NCI-H1417 (cell line): ENCODE measurements at places on chromosomes 1 and 21.
A peak's percentile ranks its signal among the peaks of the same experiment; 100 is the strongest.

DNA sequence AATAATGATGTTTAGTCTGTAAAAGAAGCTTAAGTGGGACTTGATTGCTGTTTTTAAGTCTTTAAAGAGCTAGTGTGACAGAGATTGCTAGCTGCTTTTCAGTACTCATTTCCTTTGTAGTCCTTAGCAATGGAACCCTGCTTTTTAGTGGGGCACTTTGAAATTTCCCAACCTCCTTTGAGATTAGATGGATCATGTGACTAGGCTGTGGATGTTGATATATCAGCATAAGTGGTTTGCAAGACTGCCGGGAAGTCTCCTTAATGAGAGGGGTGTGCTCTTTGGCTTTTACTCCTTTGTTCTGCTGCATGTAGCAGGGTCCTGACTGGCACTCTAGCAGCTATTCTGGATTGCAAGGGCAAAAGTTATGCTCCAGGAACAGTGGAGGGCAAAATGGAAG, 11.2 kb upstream of the RCOR3 start:
- peak; percentile 11 for DNase-seq

DNA sequence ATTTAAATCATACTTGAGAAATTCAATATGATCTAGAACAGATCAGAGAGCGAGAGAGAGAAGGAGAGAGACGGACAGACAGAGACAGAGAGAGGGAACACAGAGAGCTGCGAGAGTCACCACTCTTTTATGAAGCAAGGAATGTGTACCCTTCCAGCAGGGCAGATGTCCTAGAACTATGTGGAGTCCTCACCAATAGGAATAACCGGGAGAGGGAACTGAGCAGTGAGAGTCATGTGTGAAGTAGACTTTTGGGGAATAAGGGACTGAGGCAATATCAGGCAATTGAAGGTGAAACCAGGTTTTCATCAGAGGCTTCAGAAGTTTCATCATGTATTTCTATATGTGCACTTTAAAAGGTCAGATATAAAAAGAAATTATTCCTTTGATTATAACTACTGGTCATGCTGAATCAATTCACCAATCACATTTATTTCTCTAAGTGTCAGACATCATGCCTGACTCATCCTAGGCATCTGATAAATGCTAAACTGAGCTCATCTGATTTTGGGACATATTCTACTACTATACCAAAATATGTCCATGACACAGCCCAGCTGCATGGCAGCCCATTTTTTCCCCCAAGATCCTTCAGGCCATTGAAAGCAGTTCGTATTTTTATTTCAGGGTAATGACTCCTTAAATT, 22.4 kb downstream of the VTCN1 start:
- no peak for DNase-seq

GRCh38 chr1:211135342-211135950, 1.5 kb upstream of the KCNH1 start:
- DNase-seq, result peak; percentile 75

DNA sequence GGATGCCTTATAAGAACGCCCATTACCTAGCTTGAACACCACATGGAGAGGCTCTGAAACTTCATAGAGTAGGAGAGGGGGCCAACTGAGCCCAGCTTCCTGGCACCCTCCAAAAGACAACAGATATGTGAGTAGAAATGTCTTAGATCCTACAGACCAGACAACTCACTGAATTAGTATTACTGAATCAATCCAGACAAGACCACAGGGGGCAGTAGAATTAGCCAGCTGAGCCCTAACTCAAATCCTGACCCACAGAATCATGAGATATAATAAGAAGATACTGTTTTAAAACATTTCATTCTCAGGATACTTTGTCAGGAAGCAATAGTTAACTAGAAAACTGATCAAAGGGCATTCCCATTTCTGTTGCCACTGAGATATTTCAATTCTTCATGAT, 45.8 kb upstream of the C1orf21 start:
- DNase-seq, result no peak

GRCh38 chr1:193016788-193017187, 42.4 kb downstream of the UCHL5 start:
- no peak for DNase-seq

DNA sequence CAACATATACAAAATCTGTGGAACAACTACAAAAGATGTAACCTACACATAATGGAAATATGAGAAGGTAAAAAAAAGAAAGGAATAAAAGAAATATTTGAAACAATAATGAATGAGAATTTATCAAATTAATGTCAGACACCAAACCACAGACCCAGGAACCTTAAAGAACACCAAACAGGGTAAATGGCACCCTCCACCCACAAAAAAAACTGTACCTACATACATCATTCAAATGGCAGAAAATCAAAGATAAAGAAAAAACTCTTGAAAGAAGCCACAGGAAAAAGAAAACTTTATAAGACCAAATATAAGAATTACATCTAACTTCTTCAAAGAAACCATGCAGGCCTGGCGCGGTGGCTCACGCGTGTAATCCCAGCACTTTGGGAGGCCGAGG, 54.0 kb downstream of the IL12RB2 start:
- DNase-seq, result no peak

DNA sequence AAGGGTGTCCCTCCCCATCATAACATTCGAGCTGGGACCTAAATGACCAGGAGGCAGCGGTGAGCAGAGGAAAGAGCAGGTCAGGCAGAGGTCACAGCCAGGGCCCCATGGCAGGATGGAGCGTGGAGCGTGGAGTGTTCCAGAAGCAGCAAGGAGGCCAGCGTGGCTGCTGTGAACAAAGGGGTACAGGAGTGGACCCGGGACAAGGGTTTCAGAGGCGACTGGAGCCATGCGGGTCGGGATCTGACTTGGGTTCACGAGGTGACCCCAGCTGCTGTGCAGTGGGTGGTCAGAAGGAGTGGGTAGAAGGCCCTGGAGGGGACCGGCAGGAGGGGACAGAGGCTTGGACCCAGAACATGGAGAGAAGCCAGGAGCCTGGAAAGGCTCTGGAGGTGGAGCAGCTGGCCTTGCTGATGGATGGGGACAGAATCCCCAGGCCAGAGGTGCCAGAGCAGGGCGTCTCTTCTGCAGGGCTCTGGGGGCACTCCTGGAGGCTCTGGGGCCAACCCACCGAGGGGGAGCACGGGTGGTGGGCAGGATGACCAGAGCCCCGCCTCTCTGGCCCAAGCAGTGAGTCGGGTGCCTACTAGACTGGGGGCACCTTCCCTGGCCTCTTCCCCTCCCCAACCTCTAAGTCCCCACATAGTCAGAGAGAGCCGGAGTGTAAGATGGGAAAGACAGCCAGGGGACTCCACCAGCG, 2.3 kb downstream of the CHD5 start:
- no peak for DNase-seq

GRCh38 chr1:110783292-110783918, 89.5 kb upstream of the CD53 start:
- DNase-seq, result peak; percentile 78

GRCh38 chr1:201501812-201502510, 5.0 kb downstream of the CSRP1 start:
- DNase-seq, result peak; percentile 94

- no peak for DNase-seq
Measured at GRCh38 chr21:42562816-42563215, 49.2 kb downstream of the SLC37A1 start.

DNA sequence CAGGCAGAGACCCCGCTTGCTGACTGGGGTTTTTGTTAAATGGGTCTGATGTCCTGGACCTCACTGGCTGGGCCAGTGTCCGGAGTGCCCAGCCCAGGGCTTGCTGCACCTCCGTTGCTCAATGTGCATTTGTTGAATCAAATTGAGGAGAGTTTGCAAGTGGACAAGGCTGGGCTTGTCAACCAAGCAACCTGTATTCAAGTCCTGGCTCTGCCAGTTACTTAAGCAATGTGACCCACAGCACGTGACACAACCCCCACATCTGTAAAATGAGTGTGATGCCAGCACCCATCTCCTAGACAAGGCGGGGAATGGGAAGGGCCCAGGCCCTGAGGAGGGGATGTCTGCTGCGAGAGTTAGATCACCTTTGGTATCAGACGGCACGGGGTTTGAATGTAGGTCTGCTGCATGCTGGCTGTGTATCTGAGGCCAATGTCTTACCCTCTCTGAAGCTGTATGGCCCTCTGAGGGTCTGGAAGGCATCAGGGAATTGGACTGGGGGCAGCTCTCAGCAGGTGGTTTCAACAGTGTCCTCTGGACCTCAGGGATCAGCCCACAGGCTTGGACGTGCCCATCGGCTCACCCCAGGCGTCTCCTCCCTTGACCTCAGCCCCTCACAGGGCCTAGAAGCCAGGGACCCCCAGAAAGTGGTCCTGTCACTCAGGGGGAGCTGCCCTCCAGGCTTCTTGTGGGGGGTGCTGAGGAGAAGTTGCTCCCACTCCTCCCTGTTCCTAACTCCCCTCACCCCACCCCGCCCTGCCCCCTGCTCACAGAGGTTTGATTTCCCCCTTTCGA, 51.0 kb upstream of the RUNX3 start:
- no peak for DNase-seq

GRCh38 chr1:192316942-192317450, at the start of gene RGS21:
RGS21 (plus strand) TSS chr1:192316992; CDS start chr1:192343037, 26,045 bp downstream.
- DNase-seq, result no peak

GRCh38 chr1:175839779-175840669, 96.6 kb upstream of the TNR start:
- DNase-seq, result peak; percentile 29

DNA sequence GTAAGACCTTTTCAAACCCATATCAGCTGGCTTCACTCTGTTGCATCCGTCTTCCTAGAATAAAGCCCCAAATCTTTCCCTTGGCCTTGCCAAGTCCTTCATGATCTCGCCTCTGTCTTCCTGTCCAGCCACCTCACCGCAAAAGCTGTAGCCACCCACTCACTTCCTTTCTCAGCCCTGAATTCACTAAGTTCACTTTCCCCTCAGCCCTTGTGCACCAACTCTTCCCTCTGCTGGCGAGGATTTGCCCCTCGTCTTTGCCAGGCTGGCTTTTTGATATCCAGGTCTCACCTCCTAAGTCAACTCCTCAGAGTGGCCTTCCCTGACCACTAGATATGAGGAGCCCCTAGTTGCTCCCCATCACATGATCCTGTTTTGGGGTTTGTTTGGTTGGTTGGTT, 3.9 kb upstream of the COL16A1 start:
- DNase-seq, result no peak

- DNase-seq, result peak; percentile 14
Measured at GRCh38 chr1:177355575-177355974, 184.8 kb downstream of the BRINP2 start.

DNA sequence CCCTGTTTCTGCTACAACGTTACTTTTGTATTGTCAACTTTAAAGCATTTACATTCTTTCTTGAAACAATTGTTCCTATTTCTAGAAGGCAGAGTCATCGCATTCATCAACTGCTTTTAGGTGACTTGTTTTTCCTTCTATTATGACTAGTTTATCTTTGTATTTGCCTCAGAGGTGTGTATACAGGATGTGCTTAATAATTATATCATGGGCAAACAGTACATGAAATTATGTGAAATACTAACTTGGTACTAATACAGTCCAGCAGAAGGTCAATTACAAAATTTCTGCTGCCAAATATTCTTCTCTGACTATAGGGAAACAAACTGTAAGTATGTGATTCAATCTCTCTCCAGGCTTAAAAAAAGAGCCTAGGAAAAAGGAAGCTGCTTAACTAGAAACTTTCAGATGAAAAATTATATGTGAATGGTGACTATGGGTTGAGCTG, 101.6 kb downstream of the C4BPA start:
- no peak for DNase-seq

DNA sequence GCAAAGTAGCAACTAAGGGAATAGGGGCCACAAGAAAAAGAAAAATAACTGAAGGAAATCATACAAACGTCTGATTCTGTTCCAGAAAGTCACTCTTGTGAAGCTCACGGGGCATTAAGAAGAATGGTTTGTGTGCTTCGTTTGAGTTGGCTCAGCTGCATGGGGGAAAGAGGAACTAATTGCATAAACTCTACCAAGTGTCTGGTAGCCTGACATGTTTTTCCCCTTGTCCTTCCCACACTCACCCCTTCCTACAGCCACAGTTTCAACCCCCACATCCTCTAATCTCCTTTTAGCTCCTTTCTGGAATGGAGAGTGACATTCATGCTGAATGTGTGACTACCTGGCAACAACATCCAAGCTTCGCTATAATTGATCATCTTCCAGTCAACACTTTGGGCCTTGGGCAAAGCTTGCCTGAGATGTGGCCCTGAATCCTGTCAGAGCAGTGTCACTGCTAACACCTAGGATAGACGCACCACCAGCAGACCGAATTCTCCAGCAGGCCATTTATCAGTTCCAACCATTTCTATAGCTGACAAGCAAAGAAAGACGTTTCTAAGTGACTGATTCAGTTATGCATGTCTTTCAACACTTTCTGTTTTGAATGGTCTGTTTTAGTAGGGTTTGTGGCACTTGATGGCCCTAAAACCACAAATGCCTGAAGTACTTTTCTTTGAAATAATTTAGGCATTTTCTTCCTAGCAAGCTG, 439.6 kb downstream of the TTLL7 start:
- DNase-seq, result no peak

DNA sequence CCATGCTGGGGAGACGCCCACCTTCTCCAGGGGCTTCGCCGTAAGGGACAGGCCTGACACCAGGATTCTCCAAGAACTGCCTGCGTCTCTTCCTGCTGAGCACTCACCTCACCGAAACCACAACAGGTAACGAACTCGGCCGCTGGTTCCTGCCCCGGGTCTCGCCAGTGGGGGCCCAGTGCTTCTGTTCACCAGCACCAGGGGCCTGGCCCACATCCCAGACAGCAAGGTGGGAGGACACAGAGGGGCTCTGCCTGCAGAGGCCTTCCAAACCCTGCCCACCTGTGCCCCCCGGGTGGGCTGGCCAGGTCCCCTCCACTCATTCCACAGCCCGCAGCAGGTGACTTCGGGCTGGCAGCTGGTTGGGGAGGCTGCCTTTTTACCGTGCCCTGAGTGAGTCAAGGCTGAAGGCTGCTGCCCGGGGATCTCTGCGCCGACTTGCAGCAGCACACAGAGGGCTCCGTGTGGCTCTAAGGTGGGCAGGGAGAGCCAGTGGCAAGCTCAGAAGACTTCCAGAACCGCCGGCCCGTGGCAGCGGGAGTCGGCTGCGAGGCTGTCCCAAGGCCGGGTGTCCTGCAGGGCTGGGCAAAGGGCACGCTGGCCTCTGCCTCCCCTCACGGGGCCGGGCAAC, 14.7 kb upstream of the COL18A1 start:
- no peak for DNase-seq

- peak; percentile 23 for DNase-seq
Measured at GRCh38 chr1:21620011-21620410, 49.1 kb downstream of the RAP1GAP start.

- no peak for DNase-seq
Measured at GRCh38 chr1:212827831-212828278, 19.6 kb downstream of the SPATA45 start.

GRCh38 chr1:54701066-54701465, 14.6 kb upstream of the TTC4 start:
- DNase-seq, result no peak

GRCh38 chr1:236099355-236099974, 34.6 kb upstream of the NID1 start:
- no peak for DNase-seq

GRCh38 chr1:64915381-64916274, 50.7 kb downstream of the JAK1 start:
- DNase-seq, result peak; percentile 7
